ENCODE measurements at places on chromosomes 12 and 14.

- peak; percentile 47 for DNase-seq
Measured at GRCh38 chr14:89654998-89655397, 238.0 kb upstream of the FOXN3 start.

DNA sequence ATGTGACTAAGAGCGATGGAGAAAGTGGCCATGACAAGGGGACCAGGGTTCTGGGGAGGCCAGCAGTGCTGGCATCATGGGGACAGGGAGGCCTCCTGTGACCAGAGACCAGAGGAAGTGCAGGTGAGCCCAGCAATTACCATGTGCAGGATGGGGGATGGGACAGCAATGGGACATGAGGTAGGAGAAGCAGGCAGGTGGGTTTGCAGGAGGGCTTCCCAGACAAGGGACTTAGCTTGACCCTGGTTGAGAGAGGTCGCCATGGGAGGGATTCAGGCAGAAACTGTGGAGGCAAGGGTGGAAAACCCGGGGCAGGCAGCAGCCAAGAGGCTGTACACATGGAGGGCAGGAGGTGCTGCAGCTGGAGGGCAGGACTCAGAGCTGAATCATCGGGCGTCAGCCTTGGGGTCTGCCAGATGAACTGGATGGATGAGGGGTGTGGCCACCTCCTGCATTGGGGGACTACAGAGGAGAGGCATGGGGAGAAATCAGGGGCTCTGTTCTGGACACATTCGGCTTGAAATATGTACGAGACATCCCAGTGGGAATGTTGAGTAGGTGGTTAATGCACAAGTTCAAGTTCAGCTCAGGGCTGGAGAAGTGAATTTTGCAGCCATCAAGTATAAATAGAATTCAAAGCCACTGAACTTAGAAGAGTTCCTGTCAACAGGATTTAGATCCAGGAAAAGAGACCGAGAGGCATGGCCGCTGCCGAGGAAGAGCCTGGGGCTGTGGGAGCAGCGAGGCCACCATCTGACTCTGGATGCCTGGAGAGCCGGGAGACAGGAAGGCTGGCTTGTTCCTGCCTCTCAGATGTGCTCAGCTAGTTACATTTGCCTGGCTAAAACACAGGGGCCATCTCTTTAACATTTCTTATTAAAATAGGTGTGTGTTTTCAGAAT lies 36.6 kb downstream of the SFSWAP start:
- DNase-seq = no peak

GRCh38 chr12:56160193-56160763 lies 2.1 kb downstream of the MYL6 start:
- DNase-seq = no peak

GRCh38 chr14:100450736-100451135 lies 127.6 kb downstream of the SLC25A47 start:
- DNase-seq = no peak

- DNase-seq = no peak
Measured at GRCh38 chr14:68794130-68794850, 1.4 kb upstream of the ZFP36L1 start.

- DNase-seq = no peak
Measured at GRCh38 chr14:102911541-102911951, 10.9 kb upstream of the AMN start.

GRCh38 chr14:89458713-89459420 lies 41.8 kb upstream of the FOXN3 start:
- no peak for DNase-seq

DNA sequence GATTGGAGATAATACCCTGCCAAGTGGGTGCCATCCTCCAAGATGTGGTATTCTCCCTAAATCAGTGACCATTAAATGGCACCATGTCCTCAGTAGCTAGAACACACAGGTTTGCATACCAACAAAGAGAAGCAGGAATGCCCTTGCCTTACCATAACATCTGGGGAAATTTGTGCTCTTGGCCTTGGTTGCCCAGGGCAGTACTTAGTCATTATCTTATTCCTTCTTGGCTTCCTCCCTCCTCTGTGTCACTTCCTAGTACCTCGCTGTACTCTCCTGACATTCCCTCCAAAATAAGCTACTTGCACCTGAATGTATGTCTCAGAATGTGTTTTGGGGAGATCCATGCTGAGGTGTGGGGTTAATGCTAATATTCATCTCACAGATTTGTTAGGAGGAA lies 43.4 kb downstream of the GPR65 start:
- no peak for DNase-seq
